ENCODE measurements at places on chromosomes 2 and 18.

DNA sequence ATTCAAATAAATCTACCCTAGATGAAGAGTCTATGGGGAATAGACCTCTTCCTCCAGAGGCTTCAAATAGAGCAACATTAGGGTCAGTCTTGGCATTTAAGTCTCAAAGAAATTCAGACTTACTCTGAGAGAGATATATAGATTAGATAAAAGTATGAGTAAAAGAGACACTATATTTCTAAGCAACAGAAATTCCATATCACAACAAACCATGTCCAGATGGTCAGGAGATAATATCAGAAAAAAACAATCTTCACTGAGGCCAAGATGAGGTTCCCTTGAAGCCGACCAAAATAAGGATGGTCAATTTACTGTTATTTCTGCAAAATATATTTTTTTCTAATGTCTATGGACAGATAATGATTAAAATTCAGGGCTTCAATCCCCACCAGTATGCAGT, 89.1 kb upstream of the NOSTRIN start:
- DNase-seq, result no peak

GRCh38 chr18:74184875-74185274, 36.6 kb downstream of the TIMM21 start:
- no peak for DNase-seq

DNA sequence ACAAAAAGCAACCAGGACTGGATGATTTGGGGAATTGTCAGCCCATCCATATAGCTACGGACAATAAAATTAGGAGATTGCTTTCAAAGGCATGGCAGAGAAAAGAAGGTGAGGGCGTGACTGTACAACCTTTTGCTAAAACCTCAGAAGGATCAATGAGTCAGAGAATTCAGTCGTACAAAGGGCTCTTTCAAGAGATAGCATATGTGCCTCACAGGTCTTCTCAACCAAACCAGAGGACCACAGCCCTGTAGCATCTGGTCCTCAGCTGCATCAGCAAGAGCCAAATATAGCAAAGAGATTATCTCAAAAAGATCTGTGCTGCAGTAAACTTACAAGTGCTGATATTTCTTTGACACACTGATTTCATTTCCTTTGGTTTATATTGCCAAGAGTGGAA, 149.9 kb upstream of the RAB6C start:
- DNase-seq, result no peak

- DNase-seq, result peak; percentile 97
These were observed 26.5 kb downstream of the CRACDL start for GRCh38 chr2:98909317-98910211.

DNA sequence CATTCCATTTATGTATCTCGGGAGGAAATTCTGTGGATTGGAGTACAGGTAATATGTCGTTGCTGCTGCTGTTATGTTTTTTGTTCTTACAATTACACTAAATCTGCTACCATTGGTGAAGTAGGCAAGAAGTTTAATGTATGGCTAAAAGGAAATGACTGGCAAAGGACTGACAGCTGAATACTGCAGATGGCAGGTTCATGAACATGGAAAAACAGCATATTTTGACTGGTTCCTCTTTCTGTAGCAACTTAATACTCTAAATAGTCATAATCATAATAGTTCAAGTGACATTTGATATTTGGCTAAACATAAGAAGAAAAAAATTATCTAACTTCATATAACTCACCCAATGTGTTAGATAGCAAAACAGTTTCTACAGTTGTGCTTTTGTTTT, 84.5 kb upstream of the PGAP1 start:
- DNase-seq, result no peak

DNA sequence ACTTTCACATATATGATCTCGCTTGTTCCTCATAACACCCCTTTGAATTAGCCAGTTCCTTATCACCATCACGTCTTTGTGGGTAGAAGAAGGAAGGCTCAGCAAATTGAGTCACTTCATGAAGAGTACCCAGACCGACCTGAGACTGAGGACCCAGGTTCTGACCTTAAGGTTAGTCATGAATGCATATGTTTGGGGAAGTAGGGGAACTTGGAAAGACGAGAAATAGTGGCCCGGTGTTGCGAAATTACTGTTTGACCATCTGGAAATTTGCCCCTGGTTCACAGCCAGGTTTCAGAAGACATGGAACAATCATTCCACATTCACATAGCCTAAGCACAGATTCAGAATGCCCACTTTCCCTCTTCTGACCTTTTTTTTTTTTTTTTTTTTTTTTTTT, 59.8 kb downstream of the MEIS1 start:
- DNase-seq, result no peak

DNA sequence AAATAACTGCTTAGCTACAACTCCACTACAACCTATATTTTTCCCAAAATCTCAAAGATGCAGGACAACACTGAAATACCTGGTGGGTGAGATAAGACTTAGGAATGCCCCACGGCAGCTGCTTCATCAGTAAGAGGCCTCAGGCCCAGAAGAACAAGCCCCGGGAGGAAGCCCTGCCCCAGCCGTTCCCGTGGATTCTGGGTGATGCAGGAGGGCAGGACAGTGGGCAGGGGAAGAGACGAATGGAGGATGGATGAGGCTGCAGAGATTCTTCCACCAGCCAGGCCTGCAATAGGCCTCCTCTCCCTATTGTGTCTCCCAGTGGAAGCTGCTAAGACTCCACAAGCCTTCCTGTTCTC, 197.9 kb upstream of the HDAC4 start:
- DNase-seq, result no peak

GRCh38 chr2:202944816-202945215, 32.7 kb downstream of the CARF start:
- no peak for DNase-seq

DNA sequence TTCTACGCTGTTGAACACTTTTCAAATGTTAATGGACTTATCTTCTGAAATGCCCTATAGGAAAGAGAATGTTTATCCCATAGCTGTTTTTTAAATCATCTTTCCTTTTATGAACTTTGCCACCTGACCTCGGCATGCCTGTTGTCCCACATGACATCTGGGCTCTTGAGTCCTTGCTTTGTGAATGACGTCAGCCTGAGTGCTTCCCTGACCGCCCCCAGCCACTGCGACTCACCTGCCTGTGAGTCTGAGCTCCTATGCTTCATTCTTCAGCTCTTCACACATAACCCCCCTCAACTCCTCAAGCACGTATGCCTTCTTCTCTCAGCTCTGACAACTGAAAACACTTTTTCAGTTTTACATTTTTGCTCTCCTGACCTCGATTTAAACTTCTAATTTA, 166.8 kb downstream of the DCDC2C start:
- DNase-seq, result no peak

DNA sequence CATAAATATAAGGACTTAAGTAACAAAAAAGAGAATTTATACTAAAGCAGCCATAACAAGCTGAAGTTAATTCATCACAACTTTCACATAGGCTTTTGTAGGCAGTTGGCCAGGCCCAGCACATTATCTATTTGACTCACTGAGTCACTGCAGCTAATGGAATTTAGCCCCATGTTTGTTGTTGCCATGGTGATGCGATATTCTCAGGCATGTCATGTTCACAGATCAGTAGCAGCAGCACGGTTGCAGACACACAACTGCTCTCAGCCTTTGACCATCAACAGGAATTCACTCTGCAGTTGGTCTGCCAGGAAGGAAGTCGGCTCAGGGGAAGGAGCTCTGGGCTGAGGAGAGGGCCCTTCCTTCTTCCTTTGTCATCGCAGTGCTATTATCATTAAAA, 639.8 kb downstream of the TMEM182 start:
- no peak for DNase-seq

DNA sequence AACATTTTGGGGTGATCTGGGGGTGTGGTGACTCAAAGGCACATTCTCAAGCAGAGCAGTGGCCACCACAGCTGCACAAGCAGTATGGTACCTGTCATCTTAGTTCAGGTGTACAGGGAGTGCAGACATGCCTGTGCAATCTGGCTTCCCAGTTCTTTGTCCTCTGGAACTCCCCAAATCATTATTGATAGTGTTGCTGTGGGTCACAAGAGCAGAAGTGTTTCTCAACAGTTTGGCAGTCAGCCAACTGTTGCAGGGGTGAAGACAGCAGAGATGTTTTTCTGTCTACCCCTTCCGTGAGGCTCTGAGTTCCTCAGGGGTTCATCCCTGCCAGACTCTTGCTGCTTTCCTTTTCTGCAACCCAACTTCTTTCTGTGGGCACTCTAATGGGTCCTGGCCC, 206.5 kb upstream of the ZSWIM2 start:
- DNase-seq, result no peak

- no peak for DNase-seq
These were observed 93.3 kb downstream of the MAP4K4 start for GRCh38 chr2:101790857-101791256.

- no peak for DNase-seq
These were observed 324.5 kb upstream of the THUMPD2 start for GRCh38 chr2:40103590-40103989.

- no peak for DNase-seq
These were observed 96.8 kb downstream of the DIS3L2 start for GRCh38 chr2:232058063-232058877.

GRCh38 chr2:241636182-241637017, 558 bp downstream of the THAP4 start:
- no peak for DNase-seq

- DNase-seq, result no peak
These were observed 168.5 kb downstream of the TMEFF2 start for GRCh38 chr2:192026059-192026824.

DNA sequence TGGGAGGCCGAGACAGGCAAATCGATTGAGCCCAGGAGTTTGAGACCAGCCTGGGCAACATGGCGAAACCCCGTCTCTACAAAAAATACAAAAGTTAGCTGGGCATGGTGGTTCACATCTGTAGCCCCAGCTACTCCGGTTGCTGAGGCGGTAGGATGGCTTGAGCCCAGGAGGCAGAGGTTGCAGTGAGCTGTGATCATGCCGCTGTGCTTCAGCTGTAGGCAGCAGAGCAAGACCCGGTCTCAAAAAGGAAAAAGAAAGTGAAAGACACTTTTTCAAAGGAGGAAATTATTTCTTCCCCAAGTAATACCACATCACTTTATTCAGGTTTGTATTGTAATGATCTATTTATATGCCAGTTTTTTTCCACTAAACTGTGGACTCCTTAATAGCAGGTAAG, 35.7 kb upstream of the TAF4B start:
- no peak for DNase-seq

DNA sequence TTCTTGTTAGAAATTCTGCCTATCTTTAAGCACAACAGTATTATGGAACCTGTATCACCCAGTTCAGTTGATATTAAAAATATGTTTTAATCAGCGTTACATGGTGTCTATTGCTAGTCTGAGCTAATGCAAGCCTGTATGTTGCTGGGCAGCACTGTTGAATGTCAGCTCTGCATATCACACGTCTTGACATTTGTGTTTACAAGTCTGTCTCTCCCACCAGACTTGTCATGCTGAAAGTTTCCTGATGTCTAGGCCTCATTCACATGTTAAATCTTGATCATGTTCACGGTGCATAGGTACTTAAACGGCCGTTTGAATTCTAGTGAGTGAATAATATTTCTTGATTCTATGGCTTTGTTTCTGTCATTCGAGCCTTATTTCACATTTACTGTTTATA, 385.0 kb downstream of the SOCS6 start:
- DNase-seq, result no peak

- DNase-seq, result no peak
These were observed 60.5 kb downstream of the NDUFA10 start for GRCh38 chr2:239964399-239965185.

DNA sequence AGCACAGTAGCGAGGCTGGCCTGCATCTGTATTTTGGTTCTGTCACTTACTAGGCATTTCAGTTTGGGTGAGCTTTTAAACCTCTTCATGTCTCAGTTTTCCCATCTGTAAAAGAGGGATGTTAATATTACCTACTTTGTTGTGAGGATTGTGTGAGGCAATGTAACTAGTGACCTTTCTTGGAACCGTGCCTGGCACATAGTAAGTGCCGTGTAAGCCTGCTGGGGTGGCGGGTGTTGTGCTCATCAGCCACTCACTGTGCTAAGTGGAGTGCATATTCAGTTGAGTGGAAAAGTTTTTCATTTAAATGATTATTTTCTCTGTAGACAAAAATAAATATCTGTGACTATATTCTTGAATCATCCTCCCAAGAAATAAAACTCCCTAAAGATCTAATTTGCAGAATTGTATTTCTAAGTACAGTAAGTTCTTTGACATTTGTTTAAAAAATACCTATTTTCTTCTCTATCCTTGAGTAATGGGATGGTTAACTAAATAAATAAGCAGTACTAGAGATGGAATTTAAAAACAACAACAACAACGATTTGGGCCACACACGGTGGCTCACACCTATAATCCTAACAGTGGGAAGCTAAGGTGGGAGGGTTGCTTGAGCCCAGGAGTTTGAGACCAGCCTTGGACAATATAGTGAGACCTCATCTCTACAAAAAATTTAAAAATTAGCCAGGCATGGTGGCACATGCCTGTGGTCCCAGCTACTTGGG, 56.7 kb downstream of the MALT1 start:
- no peak for DNase-seq

- no peak for DNase-seq
These were observed 54.2 kb upstream of the MAPRE3 start for GRCh38 chr2:26916128-26916692.

GRCh38 chr2:241200822-241201395, 12.4 kb downstream of the ANO7 start:
- no peak for DNase-seq

DNA sequence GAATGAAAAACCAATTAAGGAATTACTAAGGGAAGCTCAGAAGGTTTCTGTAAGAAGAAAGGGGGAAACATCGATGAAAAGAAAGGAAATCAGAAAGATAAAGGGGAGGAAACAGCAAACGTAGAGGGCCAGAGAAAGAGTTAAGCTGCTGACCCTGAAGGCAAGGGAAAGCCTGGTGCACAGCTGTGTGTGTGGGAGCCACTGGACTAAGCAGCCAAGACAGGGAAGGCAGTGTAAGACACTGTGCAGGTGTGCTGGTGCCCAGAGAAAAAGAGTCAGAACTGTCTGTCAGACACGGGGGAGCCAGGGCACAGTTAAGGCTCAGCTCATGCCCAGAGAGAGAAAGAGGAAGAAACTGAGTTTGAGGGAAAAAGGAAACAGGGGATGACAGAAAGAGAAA, 104.0 kb downstream of the HIBCH start:
- DNase-seq, result no peak

GRCh38 chr2:176067589-176068418, 16.0 kb downstream of the EVX2 start:
- no peak for DNase-seq

GRCh38 chr2:28394331-28394877, 1.7 kb downstream of the FOSL2 start:
- DNase-seq, result no peak

Measured in NCI-H187 treated with DMSO at 0.1 percent for 48 hours (cell line).